ENCODE measurements at places on chromosomes 5 and 9. TPM values are rescaled to one million over a fixed set of nuclear protein-coding genes. Genes with fewer than 3 reads are reported as not detected.
A peak's percentile ranks its signal among the peaks of the same experiment; 100 is the strongest.

ACSL6 gene
- total RNA-seq = not detected

GRCh38 chr5:154840435-154841272, 9.7 kb downstream of the FAXDC2 start:
- DNase-seq = no peak

GRCh38 chr9:88303721-88304451, 84.4 kb upstream of the SPIN1 start:
- DNase-seq = peak; percentile 71

- no peak for DNase-seq
These were observed 433.8 kb upstream of the CDH9 start for GRCh38 chr5:27472000-27472763.

GRCh38 chr9:99030092-99030511, 74.8 kb upstream of the TGFBR1 start:
- peak; percentile 99 for DNase-seq
